CD8-positive, alpha-beta memory T cell (primary cell): ENCODE measurements at places on chromosomes 2 and 18. TPM values are rescaled to one million over a fixed set of nuclear protein-coding genes. Genes with fewer than 3 reads are reported as not detected.
A peak's percentile ranks its signal among the peaks of the same experiment; 100 is the strongest.

The ERMN gene
- 0.42 TPM for total RNA-seq

- DNase-seq, result no peak
Observed at GRCh38 chr2:112867701-112868631, 31.4 kb upstream of the IL1B start.

The IGFBP2 gene
- 1.1 TPM for total RNA-seq

DNA sequence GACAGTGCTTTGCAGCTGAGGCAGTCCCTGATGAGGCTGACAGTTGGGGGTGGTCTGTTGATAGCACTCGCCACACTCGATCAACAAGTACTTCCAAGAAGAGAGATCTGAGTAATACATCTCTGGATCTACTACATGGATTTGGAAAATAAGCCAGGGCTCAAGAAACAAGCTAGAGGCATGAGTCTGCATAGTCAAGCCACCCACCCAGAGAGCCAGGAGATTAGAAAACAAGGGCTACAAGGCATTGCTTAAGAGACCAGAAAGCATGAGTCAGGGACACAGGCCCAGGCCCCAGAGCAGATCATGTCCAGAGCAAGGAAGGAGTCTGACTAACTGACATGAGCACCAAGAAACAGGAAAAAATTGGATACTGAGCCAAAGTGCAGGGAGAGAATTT, 196.9 kb upstream of the CWC22 start:
- DNase-seq, result no peak

DNA sequence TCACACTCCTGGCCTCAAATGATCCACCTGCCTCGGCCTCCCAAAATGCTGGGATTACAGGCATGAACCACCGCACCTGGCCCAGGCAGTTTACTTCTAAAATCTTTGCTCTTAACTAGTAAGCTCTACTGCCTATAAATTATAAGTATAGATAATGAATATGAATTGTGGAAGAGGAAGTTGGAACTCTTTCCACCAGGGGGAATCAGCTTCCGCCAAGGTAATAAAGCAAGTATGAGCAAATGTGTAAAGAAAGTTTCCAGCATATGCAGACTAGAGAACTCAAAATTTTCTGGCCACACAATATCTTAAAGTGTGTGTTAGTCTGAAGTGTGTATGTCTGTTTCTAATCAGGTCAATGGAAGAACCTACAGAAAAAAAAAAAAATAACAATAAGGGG, 68.1 kb downstream of the RMDN2 start:
- DNase-seq, result no peak

GRCh38 chr2:12819103-12819475, 102.4 kb downstream of the TRIB2 start:
- no peak for DNase-seq

The CHRND gene
- total RNA-seq, result not detected

GRCh38 chr18:50830544-50830943, 10.7 kb upstream of the MRO start:
- no peak for DNase-seq

DNA sequence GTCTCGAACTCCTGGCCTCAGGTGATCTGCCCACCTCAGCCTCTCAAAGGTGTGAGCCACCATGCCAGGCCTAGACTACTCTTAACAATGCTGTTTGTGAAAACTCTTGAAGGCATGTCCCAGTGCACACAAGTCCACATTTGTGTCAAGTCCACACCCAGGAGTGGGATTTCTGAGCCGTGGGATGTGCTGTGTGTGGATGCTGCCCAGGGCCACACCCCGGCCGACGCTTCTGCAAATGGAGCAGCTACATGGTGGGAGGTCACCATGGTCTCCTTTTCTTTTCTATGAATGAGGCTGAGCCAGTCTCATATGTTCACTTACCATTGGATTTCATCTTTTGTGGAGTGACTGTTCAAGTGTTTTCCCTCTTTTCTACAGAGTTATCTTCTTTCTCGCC, 15.8 kb downstream of the SNED1 start:
- no peak for DNase-seq

- DNase-seq, result no peak
Observed at GRCh38 chr18:3889803-3890202, 439.8 kb downstream of the TGIF1 start.

The NABP1 gene
- 44.9 TPM for total RNA-seq

DNA sequence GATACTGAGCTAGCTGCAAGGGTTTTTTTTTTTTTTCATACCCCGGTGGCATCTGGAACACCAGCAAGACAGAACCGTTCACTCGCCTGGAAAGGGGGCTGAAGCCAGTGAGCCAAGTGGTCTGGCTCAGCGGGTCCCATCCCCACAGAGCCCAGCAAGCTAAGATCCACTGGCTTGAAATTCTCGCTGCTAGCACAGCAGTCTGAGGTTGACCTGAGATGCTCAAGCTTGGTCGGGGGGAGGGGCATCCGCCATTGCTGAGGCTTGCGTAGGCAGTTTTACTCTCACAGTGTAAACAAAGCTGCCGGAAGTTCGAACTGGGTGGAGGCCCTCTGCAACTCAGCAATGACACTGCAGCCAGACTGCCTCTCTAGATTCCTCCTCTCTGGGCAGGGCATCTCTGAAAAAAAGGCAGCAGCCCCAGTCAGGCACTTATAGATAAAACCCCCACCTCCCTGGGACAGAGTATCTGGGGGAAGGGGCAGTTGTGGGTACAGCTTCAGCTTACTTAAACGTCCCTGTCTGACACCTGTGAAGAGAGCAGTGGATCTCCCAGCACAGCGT, 5.1 kb upstream of the MIB1 start:
- DNase-seq, result peak; percentile 8

- DNase-seq, result no peak
Observed at GRCh38 chr2:230413479-230413878, 2.5 kb upstream of the SP100 start.

The USP34 gene
- total RNA-seq, result 74.1 TPM

The ALLC gene
- total RNA-seq, result not detected

- no peak for DNase-seq
Observed at GRCh38 chr2:231184319-231184718, 14.1 kb upstream of the ARMC9 start.

GRCh38 chr2:231228974-231229529, 30.6 kb downstream of the ARMC9 start:
- no peak for DNase-seq

DNA sequence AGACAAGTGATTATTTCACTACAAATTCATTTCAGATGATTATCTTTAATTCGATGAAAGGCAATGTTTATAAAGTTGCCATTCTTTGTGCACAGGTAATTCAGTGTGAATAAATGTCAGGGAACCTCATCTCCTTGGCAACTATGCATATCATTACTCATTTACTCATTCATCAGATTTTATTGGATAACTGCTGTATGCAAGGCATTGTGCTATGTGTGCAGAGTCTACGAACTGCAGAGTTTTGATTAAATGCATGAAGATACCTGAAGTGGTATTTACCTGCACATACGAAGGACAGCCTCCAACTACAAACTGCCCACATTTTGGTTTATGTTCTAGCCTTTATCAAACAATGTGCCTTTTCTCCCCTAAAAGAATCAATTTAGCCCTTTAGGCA, 3.5 kb downstream of the RND3 start:
- DNase-seq, result no peak

DNA sequence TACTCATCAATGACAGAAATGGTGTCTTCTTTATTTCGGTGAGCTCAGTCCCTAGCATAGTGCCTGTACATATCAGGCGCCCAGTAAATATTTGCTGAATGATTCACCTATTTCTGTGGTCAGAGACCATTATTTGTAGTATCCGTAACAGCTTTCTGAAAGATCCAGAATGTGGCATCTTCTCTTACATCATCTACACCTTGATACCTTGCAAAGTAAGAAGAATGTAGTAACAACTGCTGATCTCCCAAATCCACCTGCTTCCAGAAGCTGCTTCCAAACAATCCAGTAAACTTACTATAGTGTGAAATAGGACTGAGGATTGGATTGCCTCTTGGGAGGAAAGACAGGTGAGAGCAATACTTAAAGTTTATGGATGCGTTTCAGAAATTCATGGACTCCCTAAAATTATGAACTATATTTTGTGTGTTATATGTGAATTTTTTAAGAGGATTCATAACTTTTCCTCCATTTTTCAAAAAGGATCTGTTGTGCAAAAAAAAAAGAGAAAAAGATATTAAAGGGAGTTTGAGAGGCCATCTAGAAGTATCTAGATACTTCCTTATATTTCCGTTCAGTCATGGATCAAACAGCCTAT, 945 bp upstream of the ASXL2 start:
- no peak for DNase-seq

- no peak for DNase-seq
Observed at GRCh38 chr18:42798606-42799170, 316.8 kb downstream of the RIT2 start.

The OR6B2 gene
- not detected for total RNA-seq

DNA sequence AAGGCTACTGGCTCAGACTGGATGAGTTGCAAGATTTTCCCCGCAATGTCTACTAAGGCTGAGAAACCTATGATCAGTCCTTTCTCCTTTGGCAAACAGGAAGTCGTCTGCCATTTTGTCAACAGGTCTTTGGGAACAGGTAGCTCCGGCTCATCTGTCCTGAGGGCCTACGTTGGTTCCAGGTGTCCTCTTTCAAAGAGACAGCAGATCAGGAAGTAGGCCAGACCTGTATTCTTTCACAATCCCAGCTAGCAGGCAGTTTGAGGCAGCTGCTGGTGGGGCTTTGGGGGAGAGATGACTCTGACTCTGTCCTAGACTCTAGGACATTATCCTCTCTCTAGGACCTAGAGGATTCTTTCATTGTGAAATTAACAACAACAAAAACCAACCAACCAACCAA, 98.6 kb downstream of the ACTR2 start:
- no peak for DNase-seq

- DNase-seq, result peak; percentile 16
Observed at GRCh38 chr2:10329880-10330699, 27.4 kb downstream of the HPCAL1 start.

The PLEK gene
- 23.0 TPM for total RNA-seq

The ACKR3 gene
- total RNA-seq, result 1.6 TPM

The FRZB gene
- total RNA-seq, result not detected

The SLC19A3 gene
- total RNA-seq, result not detected

The DSC1 gene
- 0.18 TPM for total RNA-seq

DNA sequence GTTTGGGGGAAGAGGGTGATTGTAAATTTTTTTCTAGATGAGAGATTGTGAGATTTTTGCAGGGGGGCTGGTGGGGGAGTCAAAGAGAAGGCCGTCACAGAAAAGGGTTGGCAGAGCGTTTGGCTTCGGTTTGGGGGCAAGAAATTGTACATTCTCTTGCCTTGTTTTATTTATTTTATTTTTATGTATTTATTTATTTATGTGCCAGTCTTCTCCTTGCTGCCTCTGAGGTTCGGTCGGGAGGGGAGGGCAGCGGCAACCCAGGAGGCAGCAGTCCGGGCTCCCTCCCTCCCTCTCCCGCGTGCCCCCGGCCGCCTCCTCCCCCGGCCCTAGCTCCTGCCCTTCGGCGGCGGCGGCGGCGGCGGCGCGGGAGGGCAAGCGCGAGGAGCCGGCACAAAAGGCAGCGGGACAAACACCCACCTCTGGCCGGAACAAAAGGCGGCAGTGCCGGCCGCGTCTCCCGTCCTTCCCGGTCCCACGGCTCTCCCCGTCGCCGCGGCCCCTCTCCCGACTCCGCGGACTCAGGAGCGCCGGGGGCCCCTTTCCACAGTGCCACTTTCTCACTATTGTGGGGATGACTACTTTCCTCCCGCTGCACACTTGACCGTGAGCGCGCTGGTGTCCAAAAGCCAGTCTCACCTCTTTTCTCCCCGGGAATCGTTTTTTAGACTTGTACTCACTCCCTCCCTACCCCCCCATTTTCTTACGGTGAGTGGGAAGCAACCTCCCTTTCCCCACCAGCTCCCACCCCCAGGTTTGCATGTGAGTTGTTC, 1.2 kb downstream of the BCL11A start:
- no peak for DNase-seq

The TOGARAM2 gene
- 5.0 TPM for total RNA-seq

GRCh38 chr2:45120546-45120945, 111.3 kb upstream of the SIX2 start:
- no peak for DNase-seq

GRCh38 chr2:170576296-170576695, 138.8 kb upstream of the SP5 start:
- DNase-seq, result no peak

DNA sequence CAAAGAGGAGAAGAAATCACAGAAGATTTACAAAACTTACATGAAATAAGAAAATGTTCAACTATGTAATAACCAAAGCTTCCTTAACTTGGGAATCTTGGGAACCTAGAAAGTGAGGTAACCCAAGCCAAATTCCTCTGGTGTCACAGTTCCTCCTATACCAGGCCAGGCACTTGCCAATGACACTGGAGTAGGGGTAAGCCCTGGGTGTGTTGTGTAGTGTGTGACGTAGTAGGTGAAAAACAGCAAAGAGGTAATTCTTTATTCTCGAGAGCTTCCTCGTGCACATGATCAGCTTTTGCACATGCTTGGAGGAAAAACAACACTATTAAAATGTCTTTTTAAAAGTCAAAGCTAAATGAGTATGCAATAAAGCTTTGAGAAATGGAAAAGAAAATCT, 118.0 kb downstream of the METTL8 start:
- DNase-seq, result no peak

GRCh38 chr2:126358122-126358521, 297.8 kb upstream of the GYPC start:
- no peak for DNase-seq

DNA sequence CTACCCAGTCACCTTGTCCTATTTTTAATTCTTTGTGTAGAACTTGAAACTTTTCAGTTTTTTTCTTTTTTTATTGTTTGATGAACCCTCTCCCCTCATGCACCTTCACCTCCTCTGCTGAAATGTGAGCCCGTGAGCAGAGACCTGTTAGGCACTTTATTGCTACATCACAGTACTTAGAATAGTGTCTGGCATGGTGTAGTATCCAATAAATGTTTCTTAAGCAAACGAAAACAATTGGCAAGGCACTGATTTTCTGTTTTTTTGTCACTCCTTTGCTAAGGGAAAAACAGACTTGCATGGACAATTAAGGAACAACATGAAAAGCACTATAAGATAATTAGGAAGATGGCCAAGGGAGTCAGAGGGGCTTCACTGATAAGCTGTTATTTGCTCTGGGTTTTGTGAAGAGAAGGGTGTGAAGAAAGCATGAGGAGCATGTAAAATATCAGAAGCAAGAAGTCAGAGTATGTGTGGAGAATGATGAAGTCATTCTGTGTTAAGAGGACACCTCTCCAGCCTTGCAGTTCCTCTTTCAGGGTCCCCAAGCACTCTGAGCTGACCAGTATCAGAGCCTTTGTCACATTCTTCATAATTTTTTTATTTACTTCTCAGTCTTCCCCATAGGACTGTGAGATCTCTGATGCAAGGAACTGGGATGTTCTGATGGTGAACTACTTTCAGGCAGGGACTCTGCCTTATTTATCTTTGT, 99.7 kb upstream of the CAVIN2 start:
- no peak for DNase-seq
